GDM1 (cell line): ENCODE measurements at places on chromosomes 16 and 17.

- DNase-seq = no peak
Observed at GRCh38 chr16:1984347-1985225, 593 bp downstream of the GFER start.

GRCh38 chr16:998211-998610 is 16.6 kb downstream of the SOX8 start:
- DNase-seq = no peak

DNA sequence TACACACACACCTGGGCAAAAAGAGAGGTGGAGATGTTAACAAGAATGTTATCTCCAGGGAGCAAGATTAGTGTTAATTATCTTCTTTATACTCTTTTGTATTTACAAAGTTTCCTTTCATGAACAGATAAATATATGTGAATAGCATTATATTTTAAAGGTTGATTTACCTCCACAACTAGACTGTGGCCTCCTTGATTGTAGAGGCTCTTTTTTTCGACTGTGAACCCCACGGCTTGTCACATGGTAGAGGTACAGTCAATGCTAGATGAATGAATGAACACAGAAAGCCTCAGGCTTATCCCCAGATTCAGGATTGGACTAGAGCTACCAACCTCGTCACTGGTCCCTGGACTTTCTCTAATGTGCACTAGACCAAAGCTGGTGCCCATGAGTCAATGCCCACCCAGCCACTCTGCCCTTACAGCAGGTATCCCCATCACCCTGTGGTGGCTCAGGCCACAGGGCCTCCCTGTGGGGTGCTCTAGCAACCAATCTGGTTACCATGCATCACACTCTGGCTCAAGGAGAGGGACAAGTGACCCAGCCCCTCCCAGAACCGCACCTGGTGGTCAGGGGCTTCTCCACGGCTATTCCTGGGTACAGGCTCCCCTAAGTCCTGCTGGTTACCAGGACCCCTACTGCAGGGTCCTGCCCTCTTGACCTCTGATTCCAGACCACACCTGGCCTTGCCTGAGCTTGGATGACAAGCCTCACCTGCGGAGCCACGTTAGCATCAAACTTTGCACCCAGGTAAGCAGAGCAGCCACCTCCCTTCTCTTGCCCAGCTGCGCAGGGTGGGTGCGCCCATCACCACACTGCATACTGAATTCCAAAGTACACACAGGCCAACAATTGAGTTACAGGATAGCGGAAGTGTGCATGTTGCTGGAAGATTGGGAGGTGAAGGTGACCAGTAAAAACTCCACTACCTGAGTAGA is 101.0 kb downstream of the CDYL2 start:
- DNase-seq = no peak

DNA sequence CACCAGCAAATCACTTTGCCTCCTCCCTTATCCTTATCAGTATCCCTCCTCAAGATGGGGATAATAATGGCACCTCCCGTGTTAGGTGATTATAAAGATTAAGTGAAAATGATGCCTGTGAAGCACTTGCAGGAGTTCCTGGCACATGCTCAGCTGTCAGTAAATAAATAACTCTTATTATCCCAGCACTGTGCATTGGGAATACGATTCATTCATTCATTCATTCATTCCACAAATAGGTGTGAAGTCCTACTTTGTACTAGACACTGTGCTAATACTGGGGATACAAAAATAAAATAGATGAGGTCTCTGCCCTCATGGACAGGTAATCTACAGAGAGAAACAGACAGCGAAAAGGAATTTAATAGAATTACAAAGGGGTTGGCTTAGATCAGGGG is 2.0 kb downstream of the XYLT2 start:
- no peak for DNase-seq

GRCh38 chr16:86573215-86573614 is 5.1 kb upstream of the FOXL1 start:
- DNase-seq = no peak

DNA sequence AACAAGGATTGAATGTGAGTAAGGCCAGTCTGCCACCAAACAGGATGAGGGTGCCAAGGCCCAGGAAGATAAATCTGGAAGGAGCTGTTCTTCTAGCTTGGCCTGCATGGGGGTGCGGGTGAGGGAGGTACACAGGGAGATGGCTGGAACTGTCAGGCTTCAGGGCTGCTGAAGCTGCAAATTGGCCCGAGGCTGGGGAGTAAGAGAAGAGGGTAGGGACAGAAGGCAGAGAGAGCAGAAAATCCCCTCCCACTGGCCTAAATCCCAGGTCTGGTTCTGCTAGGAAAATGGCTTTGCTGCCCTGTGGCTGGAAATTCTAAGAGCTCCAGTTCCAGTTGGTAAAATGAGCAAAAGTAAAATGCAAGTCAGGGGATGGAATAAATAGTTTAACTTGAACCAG is 87.9 kb downstream of the CCDC182 start:
- no peak for DNase-seq

GRCh38 chr17:7842380-7843256 is 8.6 kb downstream of the KDM6B start:
- DNase-seq = peak; percentile 72

DNA sequence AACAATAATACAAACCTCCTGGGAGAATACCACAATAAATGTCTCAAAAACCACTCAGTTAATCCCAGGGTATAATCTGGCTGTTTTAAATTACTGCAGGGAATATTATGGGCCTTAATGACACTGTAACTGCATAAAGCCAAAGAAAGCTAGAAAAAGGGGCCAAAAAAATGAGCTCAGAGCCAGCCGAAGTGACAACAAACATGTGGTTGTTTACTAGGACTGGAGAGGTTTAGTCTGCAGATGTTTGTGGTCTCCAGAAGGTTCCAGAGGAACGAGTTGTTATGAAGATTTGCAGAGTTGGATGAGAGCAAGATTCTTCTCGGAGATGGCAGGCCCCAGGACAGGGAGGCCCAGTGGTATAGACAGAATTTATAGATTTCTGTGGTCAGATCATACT is 97.1 kb upstream of the AKTIP start:
- DNase-seq = no peak

- DNase-seq = no peak
Observed at GRCh38 chr17:81499601-81499970, 13.0 kb downstream of the ACTG1 start.

GRCh38 chr17:73820686-73821448 is 176.6 kb upstream of the SDK2 start:
- no peak for DNase-seq

DNA sequence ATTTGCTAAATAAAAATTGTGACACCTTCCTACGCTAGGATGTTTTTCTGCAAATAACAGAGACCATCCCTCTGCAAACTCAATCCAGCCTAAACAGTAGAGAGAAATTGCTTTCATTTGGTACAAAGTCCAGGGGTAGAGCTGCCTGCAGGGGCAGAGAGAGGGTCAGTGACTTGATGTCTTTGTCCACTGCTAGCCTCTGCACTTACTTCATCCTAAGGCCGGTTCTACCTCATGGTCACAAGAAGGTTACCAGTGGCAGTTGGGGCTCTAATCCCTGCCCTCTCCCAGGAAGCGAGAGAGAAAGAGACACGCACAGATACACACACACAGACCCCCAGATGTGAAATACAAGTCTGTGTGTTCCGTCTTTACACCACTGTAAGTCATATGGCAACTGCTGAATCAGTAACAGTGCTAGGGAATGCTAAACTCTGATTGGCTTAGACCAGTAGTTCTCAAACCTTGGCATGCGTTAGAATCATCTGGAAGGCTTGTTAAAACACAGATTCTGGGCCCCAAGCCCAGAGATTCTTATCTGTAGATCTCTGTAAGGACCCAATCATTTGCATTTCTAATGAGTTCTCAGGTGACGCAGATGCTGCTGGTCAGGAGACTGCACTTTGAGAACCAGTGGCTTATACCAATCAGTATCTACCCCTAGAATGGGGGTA is 13.1 kb upstream of the LPCAT2 start:
- no peak for DNase-seq
